SJSA1 (cell line): ENCODE measurements at places on chromosomes 4 and X. TPM values are rescaled to one million over a fixed set of nuclear protein-coding genes. Genes with fewer than 3 reads are reported as not detected.

DNA sequence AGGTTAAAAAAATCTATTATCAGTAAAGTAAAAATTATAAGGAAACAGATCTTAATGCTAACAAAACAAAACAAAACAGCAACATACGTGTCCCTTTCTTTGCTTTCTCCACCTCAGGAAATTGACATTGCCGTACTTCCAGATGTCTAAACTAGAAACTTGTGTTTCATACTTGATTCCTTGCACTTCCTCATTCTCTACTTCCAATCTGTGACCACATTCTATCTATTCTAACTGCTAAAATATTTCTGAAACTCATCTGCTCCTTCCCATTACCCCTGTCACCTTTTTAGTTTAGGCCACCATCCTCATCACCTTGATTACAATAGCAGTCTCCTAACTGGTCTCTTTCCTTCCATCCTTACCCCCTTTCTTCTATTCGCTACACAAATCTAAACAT lies 22.5 kb upstream of the RPA4 start:
- no peak for DNase-seq

DNA sequence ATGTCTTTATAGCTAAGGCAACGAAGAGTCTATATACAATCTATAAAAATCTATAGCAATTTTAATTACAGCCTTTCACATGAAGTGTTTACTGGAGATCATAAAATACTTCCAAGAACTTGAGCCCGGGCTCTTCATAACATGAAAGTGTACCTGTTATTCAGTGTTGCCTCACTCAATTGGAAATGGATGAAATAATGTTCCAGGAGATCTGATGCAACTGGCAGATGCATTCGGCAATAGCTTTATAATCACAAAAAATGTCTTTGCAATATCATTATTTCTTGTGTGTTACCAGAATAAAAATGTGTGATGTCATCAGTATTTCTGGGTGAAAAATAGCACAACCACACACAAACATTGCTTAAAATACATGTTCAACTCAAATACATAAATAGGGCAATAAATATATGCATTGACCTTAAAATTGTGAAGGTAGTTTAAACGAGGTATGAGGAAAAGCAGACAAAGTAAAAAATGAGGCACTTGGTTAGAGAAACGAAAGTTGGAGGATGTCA lies 1266.8 kb upstream of the PCDH7 start:
- DNase-seq: no peak

DNA sequence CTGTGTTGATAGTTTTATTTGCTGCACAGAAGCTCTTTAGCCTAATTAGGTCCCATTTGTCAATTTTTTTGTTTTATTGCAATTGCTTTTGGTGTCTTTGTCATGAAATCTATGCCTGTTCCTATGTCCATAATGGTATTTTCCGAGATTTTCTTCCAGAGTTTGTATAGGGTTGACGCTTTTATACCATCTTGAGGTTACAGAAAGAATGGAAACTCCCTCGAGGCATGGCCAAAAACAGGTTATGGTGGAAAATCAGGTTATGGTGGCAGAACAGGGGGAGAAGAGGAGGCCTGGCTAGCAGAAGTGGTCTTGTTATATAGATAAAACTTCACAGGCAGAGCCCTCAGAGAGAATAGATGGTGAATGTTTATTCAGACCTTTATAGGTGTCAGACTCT lies 21.6 kb downstream of the OPHN1 start:
- DNase-seq: no peak

GRCh38 chr4:101973361-101973760 lies 182.8 kb downstream of the BANK1 start:
- DNase-seq: no peak

DNA sequence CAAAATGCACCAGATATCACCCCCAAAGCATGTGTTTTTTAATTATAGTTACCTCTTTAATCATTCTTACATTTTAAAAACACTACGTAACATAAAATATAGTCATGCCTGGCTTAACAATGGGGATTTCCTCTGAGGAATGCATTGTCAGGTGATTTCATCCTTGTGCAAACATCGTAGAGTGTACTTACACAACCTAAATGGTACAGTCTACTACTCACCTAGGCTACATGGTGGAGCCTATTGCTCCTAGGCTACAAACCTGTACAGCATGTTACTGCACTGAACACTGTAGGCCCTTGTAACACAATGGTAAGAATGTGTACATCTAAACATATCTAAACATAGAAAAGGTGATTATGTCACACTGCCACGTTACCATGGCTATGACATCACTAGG lies 208.6 kb downstream of the SPOCK3 start:
- no peak for DNase-seq

DNA sequence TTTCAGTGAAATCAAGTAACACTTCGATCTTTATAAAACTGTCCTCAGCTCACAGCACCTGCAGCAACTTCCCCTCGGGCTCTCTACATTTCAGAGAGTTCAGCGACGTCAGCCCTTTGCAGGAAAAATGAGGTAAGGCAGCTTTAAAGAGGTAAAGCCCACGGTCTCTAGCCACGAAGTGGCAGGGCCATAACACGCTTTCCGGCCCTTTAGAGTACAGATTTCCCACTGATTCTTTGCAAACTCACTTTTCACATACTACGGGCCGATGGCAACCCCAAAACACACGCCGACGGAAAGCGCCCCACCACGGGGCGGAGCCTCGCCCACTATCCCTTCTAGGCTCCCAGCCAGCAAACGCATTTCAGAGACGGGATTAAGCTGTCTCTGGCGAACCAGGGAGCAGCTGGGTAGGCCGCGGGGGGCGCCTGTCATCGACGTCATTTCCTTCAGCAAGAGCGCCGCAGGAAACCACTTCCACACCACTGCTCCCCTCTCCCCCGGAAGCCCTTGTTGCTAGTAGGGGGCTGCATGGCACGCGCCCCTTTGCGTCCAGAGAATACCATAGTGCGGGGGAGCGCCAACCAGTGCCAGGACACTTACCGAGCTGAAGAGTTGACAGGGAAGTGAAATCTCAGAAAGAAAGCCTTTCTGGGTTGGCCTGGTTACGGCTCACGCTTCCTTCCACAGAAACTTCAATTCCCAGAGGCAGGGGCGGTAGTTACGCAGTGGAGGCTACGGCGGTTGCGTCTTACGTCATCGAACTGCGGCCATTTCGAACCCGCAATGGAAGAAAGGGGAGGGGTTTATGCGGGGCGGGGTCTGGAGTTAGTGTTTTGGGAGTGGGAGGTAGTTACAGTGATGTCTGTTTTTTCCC lies at the start of gene TRMT10A:
TSS of gene TRMT10A (minus strand) at position 730 of the 877 bp plus-strand sequence. CDS start 4,701 bp downstream, outside the sequence.
- DNase-seq: peak; percentile 99

DNA sequence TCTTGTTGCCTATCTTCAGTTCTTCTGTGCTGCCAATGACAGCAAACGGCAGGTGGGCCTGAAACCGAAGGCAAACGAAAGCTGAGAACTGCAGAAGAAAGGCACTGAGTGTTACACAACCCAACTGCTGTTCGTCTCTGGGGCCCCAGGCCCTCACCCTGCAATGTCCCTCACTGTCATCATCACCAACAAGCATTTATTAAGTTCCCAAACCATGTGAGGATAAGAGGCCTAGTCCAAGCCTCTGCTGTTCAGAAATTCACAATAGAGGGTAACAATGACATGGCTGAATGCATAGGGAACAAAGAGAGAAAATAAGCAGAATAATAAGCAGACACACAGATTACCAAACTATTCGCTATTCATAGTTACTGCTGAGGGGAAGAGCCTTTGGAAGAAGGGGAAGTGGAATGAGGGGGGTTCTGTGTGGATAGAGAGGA lies 34.5 kb upstream of the NKRF start:
- DNase-seq: no peak

- DNase-seq: no peak
Measured at GRCh38 chrX:41265615-41266014, 68.3 kb upstream of the DDX3X start.

GRCh38 chr4:183985786-183986185 lies 80.7 kb downstream of the STOX2 start:
- DNase-seq: no peak

DNA sequence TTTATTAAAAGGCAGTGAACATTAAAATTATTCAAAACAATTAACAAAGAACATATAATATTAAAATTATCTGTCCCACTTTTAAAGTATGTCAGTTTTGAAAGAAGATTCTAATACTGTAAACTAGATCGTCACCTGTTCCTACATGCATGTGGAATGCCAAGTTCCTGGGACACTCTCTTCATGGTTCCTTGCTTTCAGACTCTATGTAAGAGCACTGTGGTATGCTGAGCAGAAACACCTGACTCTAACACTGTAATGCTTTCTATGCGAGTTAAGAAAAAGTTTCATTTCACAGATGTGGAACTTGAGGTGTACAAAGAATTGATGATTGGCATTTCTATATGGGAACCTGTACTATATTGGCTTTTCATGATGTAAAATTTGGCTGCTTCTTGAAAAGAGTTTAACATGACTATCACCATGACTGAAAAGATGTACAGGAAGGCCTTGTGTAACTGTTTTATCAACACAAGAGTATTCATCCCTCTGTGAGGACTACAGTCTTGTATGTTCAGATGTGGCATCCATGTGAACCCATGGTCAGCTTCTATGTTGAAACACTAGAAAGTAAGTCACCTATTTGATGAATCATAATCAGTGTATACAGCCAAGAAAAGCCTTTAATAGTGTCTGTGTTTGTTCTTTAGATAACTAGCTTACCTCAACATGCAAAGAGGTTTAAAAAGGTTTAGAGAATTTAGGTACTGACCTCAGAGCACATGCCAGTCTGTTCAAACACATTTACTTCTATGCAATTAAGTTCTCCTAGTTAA lies 354.5 kb downstream of the ARHGAP24 start:
- DNase-seq: no peak

GRCh38 chr4:7161721-7162214 lies 30.6 kb upstream of the SORCS2 start:
- DNase-seq: no peak

GRCh38 chr4:152512483-152512882 lies 23.4 kb downstream of the FBXW7 start:
- no peak for DNase-seq

GRCh38 chr4:164572877-164573279 lies 181.1 kb upstream of the SMIM31 start:
- DNase-seq: peak; percentile 9

GRCh38 chr4:32564626-32565025 lies 1844.5 kb downstream of the PCDH7 start:
- DNase-seq: no peak

- DNase-seq: no peak
Measured at GRCh38 chr4:73620115-73620792, at the start of gene RASSF6. Gene RASSF6, minus strand, starts transcription at chr4:73620436. Its CDS starts 8,641 bp downstream, at chr4:73611795.

GRCh38 chrX:78375894-78376293 lies 48.5 kb upstream of the CYSLTR1 start:
- no peak for DNase-seq

- no peak for DNase-seq
Measured at GRCh38 chrX:71547339-71547738, 14.4 kb downstream of the OGT start.

DNA sequence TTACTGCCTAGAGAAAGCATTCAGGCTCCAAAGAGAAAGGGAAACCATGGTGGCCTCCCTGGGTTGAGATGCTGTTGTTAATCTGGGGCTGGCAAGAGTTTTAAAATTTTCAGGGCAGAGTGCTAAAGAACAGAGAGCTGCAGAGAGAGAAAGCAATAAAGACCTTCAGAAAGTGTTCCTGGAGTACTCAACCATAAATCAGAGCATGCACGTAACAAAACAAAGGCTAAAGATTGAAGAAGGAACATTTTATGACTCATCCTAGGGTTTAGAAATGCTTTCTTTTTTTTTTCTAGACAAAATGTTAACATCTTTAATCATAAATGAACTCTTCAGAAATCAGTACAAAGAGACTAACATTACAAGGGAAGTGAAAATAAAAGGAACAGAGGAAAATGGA lies 562.3 kb upstream of the NDST4 start:
- DNase-seq: no peak

GRCh38 chr4:34572026-34572425 lies 1672.3 kb downstream of the ARAP2 start:
- DNase-seq: no peak

DNA sequence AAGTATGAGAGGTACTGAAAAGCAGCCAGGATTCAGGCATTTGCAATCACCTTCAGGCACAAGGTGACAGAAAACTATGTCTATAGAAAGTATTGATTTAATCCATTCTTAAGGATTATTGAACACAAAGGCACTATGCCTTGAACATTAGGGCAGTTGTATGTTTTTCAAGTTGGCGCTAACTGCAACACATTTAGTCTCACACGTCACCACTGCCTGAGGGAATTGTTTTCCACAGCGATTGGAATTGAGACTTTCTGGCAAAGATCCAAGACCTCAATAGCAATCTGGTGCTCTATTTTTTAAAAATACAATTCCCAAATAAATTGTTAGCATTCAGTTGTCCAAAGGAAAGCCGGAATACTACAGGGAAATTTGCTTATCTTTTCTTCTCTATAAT lies 52.7 kb upstream of the FTHL17 start:
- DNase-seq: no peak

- DNase-seq: no peak
Measured at GRCh38 chrX:4710618-4711433, 997.4 kb upstream of the PRKX start.

DNA sequence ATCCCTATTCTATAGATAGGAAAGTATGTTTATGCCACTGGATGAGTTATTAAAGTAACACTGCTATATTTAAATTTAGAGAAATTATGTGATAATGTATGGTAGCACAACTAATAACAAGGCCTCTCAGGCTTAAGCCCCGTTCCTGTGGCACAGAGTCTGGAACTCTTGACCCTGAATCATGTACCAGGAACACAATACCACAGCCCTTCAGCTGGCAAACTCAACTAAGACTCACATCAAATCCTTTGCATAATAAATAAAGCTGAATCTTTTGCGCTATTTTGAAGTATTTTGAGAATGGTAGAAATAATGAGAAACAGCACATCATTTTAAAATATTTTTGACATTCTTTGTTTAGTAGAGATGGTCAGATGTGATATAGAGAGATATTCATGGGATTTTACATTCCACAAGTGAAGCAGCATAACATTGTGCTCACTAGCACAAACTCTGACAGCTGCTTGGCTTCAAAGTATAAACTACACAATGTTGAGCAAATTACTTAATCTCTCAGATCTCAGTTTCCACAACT lies 478.4 kb upstream of the FAM241A start:
- no peak for DNase-seq

DNA sequence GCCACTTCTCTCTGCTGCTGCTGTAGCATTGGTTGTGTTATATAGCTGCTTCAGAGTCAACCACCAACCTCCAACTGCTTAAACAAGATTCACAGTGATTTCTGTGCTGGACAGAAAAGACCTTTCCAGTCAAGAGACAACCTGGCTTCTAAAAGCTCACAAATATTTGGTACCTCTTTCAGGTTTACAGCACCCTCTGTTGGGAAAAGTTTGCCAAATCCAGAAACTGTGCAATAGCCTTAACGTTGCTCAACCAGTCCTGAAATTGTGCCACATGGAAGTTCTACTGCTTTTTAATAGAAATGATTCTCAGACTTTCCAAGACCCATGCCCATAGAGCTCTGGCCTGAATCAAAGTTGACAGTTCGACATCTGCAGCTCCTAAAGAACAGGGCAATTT lies 842.1 kb upstream of the HTR2C start:
- DNase-seq: peak; percentile 5

GLOD5 gene
- not detected in 2 replicates for total RNA-seq

TMPRSS11B gene
- not detected in 2 replicates for total RNA-seq

FAM47B gene
- total RNA-seq: not detected in 2 replicates

ADGRG2 gene
- total RNA-seq: 0.11 TPM in 1 of 2 replicates, not detected in the other

FAM9B gene
- total RNA-seq: not detected in 2 replicates

SLC10A3 gene
- 10.1 and 19.9 TPM in 2 replicates for total RNA-seq

CLDN34 gene
- total RNA-seq: not detected in 2 replicates

DCUN1D4 gene
- total RNA-seq: 30.4 and 65.2 TPM in 2 replicates

CABS1 gene
- not detected in 2 replicates for total RNA-seq

RNF212 gene
- not detected in 2 replicates for total RNA-seq

CDKL2 gene
- total RNA-seq: 0.37 and 0.78 TPM in 2 replicates

FGF2 gene
- total RNA-seq: 34.9 and 42.9 TPM in 2 replicates

GPR34 gene
- not detected in 2 replicates for total RNA-seq

BST1 gene
- total RNA-seq: 14.2 and 19.3 TPM in 2 replicates

FAAH2 gene
- total RNA-seq: not detected in 2 replicates
